ENCODE measurements at places on chromosomes 13 and 19.
A peak's percentile ranks its signal among the peaks of the same experiment; 100 is the strongest.

DNA sequence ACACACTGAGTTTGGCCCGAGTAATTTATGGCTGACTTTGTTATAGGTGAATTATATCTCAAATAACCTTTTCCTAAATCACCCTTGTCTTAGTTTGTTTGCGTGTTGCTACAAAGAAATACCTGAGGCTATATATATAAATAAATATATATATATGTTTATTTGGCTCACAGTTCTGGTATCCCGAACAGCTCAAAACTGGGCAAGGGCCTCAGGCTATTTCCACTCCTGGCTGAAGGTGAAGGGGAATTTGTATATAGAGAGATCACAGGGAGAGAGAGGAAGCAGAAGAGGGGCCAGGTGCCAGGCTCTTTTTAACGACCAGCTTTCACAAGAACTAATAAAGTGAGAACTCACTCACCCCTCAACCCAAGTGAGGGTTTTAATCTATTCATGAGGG is 159.9 kb upstream of the STARD13 start:
- no peak for DNase-seq

GRCh38 chr19:535017-535835 is 3.7 kb downstream of the CDC34 start:
- no peak for DNase-seq

GRCh38 chr19:16262618-16263017 is 62.0 kb upstream of the KLF2 start:
- DNase-seq = no peak

DNA sequence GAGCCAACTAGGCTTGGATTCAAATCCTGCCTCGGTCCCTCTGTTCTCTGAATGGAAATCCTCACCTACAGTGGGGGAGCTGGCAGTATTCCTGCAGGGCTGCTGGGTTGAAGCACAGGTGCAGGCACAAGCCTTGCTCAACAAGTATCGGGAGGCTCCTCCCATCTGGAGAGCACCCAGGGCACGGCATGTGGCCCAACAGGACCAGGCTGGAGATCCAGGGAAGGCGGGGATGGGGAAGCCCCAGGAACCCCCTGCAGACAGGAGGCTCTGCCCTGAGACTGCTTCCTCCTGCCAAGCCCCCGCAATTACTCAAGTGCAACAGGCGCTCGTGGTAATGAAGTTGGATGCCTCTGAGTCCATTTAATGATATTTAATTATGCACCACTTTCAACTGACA is 128.0 kb upstream of the VSTM2B start:
- DNase-seq = no peak

DNA sequence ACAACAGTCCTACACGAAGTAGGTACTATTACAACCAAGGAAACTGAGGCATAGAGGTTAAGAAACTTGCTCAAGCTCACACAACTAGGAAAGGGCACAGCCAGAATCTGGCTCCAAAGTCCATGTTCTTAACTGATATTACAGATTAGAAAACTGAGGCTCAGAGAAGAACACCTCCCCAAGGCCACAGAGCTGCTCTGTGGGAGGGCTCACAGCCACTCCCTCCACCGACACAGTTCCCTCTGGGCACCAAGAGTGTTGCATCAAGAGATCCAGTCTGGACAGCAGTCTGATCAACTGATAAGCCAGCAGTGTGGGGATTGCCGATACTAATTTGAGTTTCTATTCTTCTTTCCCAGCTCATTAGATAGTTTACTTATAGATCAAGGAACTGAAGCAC is 29.5 kb downstream of the SLC15A1 start:
- no peak for DNase-seq

GRCh38 chr13:41916173-41916954 is 44.5 kb downstream of the VWA8 start:
- peak; percentile 7 for DNase-seq

DNA sequence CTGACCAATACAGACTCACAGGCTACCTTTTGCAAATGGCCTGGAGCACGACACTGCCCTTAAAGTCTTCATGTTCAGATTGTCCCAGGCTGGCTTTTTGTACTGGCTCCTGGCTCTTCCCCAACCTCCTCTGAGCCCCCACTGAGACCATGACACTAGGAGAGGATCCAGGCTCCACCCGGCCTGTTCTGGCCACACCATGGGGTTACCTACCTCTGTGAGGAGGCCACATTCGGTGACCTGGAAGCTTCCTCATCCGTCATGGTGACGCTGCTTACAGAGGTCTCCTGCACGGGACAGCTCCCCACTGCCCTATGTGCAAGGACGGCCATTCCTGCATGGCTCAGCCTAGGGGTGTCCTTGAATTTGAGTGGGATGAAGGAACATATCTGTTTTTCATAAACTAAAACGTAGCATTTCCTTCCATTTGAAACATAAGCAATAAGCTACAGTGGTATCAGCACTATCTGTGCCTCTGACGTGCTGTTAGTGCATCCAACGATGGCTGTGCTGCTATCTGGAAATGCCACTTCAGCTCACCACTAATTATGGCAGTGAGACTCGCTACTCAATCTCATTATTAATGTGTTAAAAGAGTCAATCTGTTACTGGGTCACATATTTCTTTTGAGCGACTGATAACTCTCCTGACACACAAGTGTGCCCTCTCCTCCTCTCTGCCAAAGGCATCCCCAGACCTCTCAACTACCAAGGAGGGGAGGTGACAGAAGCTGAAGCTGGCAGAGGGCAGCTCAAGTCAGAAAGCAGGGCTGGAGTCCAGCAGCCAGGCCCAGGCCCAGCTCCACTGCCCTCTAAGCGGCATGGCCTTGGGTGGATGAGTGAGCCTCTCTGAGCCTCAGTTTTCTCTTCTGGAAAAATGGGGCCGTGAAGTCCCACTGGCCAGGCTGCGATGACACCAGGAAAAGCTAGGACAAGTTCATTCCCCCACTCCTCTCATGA is 29.6 kb downstream of the ELL start:
- no peak for DNase-seq

- DNase-seq = peak; percentile 25
Measured at GRCh38 chr19:10769533-10770491, 51.9 kb downstream of the DNM2 start.

GRCh38 chr13:73656863-73657262 is 477.3 kb downstream of the KLF12 start:
- DNase-seq = no peak

DNA sequence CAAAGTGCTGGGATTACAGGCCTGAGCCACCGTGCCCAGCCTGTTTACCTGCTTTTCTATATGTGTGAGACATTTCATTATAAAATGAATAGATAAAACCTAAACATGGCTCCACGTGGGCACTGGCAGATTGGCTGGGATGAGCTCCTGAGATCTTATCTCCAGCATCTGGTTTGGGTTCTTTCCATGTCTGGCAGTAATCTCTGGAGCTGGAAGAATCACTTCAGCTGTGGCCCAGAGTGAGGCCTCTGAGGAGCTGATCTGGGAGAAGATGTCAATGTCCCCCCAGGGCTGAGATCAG is 5.5 kb upstream of the SULT2A1 start:
- no peak for DNase-seq

DNA sequence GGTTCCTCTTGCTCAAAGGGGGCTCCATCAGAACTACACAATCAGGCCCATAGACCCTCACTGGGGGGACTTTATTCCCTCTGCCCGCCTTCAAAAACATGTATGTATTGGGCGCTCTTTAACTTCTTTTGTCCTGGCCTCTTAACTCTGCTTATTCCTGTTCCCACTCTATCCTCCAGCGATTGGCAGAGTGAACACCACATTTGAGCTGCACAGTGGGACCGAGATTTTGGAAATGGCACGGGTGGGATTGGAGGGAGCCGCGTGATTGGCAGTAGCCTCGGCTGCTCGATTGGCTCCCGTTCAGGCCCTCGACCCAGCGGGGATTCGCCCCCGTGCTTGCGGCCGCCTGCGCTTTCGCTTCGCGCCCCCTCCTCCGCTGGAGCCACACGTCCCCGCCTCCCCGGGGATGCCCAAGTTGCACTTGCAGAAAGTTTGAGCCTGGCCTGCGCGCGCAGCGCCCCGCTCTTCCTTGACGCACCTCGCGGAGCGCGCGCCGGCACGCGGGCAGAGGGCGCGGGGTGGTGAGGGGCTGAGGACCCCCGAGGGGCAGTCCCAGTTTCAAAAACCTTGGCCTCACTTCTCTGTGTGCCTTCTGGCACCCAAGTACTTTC is at the start of gene ZIC5:
Gene ZIC5 (minus strand): TSS at position 192 of the 614 bp plus-strand sequence. CDS start 164 bp downstream, at position 28.
- DNase-seq = no peak

DNA sequence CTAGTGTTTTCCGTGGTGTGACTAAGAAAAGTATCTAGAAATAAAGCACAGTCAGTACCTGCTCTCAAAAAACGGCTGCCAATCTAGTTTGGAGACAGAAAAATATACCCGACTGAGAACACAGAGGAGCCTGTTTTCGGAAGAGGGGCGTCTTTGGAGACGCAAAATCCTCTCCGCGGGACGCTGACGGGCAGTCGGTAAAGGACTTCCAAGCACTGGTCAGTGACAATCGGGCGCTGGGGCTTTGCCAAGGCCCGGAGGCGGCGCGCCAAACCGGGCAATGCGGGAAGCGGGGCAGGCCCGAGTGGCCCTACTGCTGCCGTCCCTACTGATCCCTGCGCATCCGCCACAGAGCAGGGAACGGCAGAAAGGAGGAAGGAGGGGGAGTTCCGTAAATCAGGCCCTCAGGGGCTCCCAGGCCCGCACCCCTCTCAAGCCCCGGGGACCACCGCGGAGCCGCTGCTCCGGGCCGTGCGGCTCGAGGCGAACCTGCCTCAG is 588 bp upstream of the DPY19L3 start:
- DNase-seq = peak; percentile 1

DNA sequence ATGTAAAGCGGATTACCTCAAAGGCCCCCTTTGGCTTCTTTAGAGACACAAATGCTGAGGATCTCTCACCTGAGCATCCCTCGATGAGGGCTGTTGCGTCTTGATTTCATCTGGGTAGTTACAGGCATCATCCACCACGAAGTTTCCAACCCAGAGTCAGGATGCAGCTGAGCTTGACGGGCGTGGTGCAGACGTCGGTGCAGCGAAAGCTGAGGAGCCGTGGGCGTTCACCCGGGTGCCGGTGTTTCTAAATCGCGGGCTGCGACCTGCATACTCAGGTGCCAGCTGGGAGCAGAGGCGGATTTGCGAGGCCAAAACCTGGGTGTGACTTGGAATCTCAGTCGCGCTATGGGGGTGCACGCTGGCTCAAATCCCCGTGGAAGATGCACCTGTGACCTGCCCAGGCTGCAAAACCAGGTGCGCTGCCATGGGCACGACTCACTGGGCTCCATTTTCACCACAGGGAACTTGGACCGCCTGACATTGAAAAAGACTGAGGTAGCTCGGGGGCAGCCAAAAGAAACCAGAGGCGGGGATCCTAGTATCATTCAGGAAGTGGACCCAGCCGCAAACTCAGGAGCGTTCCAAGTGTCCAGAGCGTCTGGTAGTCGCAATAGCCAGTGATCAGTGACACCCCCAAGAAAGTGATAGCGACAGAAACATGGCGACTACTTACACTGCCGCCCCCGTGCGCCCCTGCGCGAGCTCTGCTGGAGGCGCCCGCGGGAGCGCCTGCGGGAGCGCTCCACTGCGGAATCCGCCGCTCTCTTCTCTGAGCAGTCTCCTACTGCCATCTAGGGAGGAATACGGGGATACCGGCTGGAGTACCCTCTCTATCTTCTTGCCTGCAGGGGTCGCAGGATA is 36.4 kb upstream of the IGFL4 start:
- DNase-seq = no peak

- peak; percentile 22 for DNase-seq
Measured at GRCh38 chr13:48214519-48215121, 18.4 kb upstream of the ITM2B start.

DNA sequence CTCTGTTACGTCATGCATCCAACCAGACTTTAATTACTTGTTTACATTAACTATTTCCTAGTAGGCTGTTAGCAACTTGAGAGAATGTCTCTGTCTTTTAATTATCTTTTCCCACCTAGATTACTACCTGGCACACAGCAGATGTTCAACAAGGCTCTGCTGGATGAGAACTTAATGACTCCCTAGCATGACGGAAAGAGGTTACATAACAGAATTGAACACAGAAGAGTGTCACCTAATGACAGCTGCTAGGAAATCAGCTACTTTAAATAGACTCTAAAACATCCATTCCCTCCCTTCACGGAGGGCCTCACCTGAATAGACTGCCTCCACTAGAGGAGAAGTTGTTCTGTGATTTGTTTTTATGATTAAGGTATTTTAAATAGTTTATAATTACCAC is 110.8 kb downstream of the TEX29 start:
- no peak for DNase-seq

GRCh38 chr13:32121316-32121715 is 89.7 kb downstream of the FRY start:
- DNase-seq = no peak

DNA sequence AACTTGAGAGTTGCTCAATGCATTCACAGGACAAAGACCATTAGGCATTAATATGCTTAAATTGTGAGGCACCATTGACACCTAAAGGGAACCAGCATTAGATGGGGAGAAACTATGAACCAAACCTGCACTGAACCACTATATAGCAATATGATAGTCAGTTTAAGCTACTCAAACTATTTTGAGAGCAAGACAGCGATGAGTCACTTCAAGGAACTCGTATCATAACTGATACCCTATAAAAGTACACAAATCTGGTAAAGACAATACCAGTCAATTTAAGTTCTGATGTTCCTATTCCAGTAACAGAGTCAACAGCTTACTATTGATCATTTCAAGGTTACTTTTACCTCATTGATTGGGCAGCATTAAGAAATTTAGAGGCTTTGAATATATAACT is 151.3 kb upstream of the ATXN8OS start:
- no peak for DNase-seq

DNA sequence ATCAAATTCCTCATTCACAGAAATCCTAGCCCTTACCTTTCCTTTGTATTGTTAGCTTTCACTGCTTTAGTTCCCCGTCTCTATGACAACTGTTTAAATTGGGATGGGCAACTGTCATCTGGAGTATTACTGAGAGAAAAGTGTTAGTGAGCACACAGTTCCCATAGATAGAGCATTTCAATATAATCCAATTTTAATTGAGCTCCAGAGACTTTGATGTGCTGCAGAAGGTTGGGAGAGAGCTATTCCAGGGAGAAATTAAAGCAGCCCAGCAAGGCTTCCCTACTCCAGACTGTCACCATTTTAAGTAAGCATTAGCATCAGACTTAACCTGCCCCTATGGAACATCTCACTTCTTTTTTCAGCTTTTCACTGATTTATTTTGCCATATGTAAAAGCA is 55.0 kb upstream of the MAB21L1 start:
- DNase-seq = no peak

- peak; percentile 21 for DNase-seq
Measured at GRCh38 chr13:107205318-107206104, 637.6 kb upstream of the ARGLU1 start.

DNA sequence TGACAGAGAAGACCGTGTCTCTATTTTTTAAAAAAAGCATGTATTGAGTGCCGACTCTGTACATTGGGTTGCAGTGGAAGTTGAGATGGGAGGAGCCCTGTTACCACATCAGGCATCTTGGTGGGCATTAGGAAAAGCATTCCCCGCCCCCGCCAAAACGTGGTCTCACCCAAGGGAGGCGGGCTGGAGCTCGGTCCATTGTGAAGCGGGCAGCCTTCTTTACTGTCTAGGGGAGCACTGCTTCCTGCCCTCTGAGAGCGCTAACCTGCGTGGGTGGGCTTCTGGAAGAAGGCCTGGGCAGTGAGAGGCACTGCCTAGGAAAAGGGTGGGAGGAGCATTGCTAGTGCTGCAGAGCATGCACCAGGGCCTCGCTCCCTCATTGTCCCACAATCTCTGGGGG is 3.9 kb downstream of the NR1H2 start:
- no peak for DNase-seq

Measured in CD4-positive, alpha-beta T cell treated with Interleukin-6 at 100 ng/mL for 8 hours (primary cell).